Activated naive CD4-positive, alpha-beta T cell treated with anti-CD3 and anti-CD28 coated beads for 36 hours (primary cell): ENCODE measurements at places on chromosomes 2 and 18. TPM values are rescaled to one million over a fixed set of nuclear protein-coding genes. Genes with fewer than 3 reads are reported as not detected.

- DNase-seq, result peak; percentile 16
Measured at GRCh38 chr2:242038166-242038927, 168.8 kb downstream of the RTP5 start.

- DNase-seq, result no peak
Measured at GRCh38 chr18:5195656-5196055, 1.4 kb downstream of the AKAIN1 start.

DNA sequence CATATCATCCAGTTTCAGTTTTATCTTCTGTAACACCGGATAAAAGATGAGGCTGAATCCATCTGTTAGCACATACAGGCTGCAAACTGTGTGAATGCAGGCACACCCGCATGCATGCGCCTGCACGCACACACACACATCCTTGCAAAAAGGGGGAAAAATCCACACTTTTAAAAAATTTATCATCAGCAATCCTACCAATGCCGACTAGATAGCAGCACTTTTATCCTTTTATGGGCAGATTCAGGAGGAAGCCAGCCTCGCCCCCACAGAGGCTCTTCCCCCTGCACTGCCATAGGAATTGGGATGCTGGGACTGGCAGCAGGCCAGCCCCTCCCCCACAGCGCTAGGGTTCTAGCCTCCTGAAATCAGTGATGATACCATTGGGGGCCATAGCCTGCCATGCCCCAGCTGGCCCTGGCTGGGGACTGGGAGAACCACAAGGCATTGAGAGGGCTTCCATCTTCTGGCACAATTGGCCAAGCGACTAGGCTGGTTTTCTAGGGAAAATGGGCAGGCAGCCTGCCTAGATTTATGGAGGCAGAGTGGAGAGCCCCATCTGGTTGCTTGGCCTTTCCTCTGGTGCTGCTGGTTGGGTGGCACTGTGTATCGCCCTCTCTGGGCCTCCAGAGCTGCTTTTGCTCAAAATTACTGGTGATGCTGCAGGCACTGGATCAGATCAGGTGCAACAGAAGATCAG, 25.5 kb downstream of the CYRIA start:
- no peak for DNase-seq

The ANKRD53 gene
- not detected for total RNA-seq

DNA sequence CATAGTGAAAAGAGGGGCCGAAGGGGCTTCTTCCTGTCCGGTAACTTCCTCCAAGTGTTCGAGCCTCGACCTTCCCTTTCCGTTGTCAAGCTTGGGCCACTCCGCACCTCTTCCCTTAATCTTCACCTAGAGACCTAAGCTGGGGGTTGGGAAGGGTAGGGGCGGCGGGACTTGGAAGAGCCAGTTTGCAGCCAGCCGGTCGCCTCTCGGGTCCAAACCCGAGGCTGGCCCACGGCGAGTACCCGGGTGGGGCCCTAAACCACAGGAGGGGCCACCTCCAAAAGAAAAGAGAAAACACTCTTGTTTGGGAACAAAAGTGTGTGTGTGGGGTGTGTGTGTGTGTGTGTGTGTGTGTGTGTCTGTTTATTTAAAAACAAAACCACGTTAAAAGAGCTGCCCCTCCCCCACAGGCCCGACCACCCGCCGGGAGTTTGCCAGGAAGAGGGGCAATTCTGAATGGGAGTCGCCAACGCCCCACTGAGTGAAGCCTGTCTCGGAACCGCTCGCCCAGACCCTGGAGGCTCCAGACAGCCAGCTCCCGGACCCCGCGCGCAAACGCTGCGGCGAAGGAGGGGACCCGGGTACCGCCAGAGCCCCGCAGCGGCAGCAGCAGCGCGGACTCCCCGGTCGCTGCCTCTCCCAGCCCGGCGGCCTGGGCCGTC, 488 bp upstream of the RHOB start:
- no peak for DNase-seq

- DNase-seq, result no peak
Measured at GRCh38 chr2:207256476-207257207, 90.9 kb upstream of the KLF7 start.

The CDH7 gene
- not detected for total RNA-seq

The MROH2A gene
- not detected for total RNA-seq

DNA sequence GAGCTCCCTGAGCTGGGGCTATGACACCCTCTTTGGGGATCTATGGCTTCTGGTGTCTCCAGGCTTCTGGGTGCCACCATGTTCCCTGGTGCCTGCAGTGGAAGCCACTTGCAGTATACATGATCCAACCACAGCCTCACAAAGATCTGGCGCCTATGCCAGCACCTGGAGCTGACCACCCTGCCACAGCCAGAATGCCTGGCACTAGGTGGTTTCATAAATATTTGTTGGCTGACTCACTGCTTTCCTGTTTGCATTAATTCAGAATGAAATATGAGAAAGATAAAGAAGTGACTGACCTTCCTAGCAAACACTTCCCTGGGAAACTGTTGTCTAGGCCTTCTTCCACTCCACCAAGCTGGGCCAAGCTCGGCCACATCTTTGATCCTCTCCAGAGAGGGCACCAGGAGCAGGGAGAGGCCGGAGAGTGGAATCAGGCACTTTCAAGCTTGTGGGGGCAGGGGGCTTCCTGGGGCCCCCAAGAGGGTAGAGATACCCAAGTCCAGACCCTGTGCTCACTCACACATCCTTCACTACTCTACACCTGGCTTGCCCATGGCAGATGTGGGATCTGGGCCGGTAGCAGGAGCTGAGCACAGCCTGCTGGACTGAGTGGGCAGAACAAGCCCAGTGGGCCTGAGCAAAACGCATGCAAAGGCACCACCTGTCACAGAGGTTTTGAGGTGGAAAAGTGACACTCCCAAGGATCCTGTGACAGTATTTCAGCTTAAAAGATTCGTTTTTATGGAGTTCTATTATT, 565.7 kb downstream of the SLC4A3 start:
- DNase-seq, result no peak

The HOXD12 gene
- total RNA-seq, result not detected

DNA sequence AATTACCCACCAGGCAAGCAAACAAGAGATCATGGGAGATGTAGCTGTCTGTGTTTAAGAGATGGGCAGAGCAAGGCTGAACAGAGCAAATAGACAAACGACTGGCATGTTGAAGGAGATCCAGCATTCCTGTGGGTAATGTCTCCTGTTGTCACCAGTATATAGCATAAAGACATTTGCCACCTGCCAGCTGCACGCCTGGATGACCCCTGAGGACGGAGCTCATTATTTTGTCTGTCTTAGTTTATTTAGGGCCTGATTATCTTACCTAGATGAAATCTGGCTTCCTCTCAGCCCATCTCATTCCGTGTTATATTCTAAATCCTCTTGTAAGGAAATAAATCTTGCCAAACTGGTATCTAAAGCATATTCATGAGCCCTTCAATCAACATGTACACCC, 510.3 kb upstream of the LINC00305 start:
- DNase-seq, result no peak

GRCh38 chr18:61850756-61851155, 42.1 kb downstream of the RNF152 start:
- DNase-seq, result no peak

The UGT1A8 gene
- total RNA-seq, result not detected

GRCh38 chr2:108199726-108200125, 40.0 kb upstream of the SULT1C3 start:
- DNase-seq, result no peak

The BMP10 gene
- not detected for total RNA-seq

- no peak for DNase-seq
Measured at GRCh38 chr18:60563082-60563481, 190.5 kb upstream of the MC4R start.

The RGPD3 gene
- total RNA-seq, result not detected

The LIMS4 gene
- total RNA-seq, result 1.6 TPM

- DNase-seq, result no peak
Measured at GRCh38 chr18:46481847-46482245, 175.2 kb downstream of the LOXHD1 start.

DNA sequence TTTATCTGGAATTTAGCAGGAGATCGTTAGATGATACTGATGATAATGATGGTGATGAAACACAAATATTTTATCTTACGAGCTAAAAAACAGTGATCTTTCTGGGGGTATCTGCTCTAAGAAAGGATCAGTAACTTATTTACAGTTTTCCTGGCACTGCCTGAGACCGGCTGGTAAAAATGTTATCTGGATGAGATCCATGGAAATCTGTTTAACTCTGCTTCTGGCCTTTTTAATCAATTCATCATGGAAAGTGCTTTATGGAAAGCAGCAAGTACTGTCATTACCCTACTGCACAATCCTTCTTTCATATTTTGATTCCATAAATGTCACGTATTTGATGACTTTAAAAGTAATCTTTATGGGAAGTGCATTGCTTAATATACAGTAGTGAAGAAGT, 612.7 kb upstream of the GCFC2 start:
- no peak for DNase-seq

- no peak for DNase-seq
Measured at GRCh38 chr2:141316606-141317005, 814.2 kb downstream of the LRP1B start.

DNA sequence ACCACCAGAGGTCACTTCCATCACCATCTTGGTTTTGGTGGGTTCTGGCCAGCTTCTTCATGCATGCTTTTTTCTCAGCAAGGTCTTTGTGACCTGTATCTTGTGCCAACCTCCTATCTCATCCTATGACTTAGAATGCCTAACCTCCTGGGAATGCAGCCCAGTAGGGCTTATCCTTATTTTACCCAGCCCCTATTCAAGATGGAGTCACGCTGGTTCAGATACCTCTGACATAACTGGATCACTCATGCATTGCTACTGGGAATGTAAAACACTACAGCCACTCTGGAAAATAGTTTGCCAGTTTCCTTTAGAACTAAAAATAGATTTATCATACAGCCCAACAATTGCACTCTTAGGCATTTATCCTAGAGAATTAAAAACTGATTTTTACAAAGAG, 219.2 kb downstream of the IRS1 start:
- no peak for DNase-seq

The DHRS9 gene
- 2.0 TPM for total RNA-seq

The INHBB gene
- total RNA-seq, result not detected

DNA sequence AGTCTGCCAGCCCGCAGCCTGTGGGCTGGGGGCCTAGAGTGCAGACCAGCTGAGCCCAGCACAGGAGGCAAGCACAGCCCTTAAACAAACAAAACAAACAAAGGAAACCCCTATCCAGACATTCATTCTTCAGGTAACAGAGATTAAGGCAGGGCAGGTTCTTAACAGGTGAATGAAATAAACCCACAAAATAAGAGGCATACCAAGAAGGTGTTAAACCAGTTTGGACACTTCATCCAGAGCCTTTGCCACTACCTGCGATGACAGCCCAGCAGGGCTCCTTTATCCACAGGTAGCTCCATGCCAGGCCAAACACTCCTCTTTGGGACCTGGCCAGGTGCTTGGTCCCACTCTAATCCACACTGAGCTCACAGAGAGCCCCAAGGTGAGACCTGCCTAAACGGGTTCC, 209.7 kb upstream of the SIX2 start:
- no peak for DNase-seq

DNA sequence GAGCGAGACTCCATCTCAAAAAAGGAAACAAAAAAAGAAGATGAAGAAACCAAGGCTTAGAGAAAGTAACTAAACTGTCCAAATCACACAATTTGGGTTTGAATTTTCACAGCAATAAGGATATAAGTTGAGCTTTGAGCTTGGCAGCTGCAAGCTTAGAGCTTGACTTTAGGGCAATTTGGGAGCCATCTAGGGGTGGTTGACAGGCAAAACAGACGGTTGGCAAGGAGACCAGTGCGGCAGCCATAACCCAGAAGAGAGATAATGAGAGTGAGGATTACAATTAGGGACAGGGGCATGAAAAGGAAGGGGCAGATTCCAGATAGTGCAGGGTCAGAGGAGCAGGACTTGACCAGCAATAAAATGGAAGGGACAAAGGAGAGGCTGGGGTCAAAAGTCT, 382.2 kb upstream of the HNRNPA3 start:
- DNase-seq, result peak; percentile 33

GRCh38 chr2:44770221-44771195, 171.0 kb upstream of the SIX3 start:
- DNase-seq, result no peak

The GATA6 gene
- not detected for total RNA-seq

The OTOS gene
- total RNA-seq, result not detected

- no peak for DNase-seq
Measured at GRCh38 chr2:107627164-107627563, 199.5 kb upstream of the RGPD4 start.

The LYG2 gene
- total RNA-seq, result not detected

GRCh38 chr2:228466851-228467250, 285.4 kb upstream of the SPHKAP start:
- DNase-seq, result no peak

DNA sequence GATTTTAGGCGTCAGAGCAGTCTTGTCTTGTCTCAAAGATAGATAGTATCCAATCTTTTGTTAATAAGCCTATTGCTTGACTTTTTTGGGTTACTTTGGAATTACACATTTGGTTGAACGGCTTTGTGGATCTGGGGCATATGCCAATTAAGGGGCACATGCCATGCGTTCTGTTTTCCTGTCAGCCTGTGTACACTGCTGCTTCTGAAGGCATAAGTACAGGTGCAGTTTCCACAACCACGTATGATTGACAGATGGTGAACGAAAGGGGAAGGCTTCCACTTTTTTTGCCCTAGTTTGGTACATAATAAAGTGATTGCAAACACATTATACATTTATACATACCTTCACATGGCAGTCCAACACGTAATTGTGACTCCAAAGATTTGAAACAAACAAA, 102.3 kb downstream of the RAPH1 start:
- DNase-seq, result no peak

DNA sequence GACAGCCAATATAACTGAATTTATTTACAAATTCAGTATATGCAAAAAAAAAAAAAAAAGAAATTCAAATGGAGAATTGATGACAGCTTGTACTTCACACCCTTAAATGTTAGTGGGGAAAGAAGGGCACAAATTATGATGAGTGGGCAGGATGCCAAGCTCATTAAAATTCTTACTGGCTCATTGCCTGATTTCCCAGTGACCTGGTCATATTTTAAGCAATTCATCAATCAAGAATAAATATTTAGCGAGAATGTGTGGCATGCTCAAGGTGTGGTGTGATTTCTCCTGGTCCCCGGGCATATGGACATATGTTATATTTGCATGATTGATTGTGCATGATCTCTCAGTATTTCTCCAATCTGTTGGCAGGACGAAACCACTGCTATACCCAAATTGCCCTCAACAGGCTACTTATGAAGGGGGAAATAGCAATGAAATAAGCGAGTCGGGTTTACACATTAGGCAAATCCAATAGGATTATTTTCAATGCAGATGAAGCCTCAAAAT, 883.0 kb downstream of the LRRTM4 start:
- no peak for DNase-seq

GRCh38 chr18:80252136-80252535, 4.8 kb upstream of the PARD6G start:
- DNase-seq, result no peak

- no peak for DNase-seq
Measured at GRCh38 chr18:75129717-75130477, 79.0 kb downstream of the PTGR3 start.

DNA sequence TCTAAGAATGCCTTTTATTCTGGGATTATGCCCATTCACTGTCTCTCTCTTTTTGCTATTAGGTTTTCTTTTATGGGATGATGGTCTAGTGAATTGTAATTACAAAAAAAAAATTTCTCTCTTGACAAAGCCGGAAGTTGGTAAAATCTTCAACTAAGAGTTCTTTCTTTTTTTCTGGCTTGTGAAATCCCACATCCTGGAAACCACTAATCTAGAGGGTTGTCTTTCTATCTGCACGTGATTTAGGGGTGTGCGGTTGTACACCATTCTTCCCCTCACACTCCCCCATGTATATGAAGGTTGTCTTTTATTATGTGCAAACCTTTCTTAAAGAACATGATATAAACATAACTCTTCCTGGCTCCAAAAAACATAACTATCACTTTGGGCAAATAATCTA, 52.0 kb downstream of the GATA6 start:
- no peak for DNase-seq

- DNase-seq, result no peak
Measured at GRCh38 chr2:233651430-233651829, 15.2 kb downstream of the UGT1A10 start.
